Activated CD4-positive, alpha-beta T cell treated with anti-CD3 and anti-CD28 coated beads for 36 hours (primary cell): ENCODE measurements at places on chromosomes 3 and 15. TPM values are rescaled to one million over a fixed set of nuclear protein-coding genes. Genes with fewer than 3 reads are reported as not detected.

Gene SRGAP3
- 1.5 TPM for total RNA-seq

GRCh38 chr3:1954632-1955031 lies 144.0 kb upstream of the CNTN4 start:
- H3K36me3 ChIP-seq = no peaks in the 10 kb centered on the region
- H3K27me3 ChIP-seq = no peaks in the 10 kb centered on the region
- no peak overlapping the region for H3K4me3 ChIP-seq
- no peak for DNase-seq
- peaks cover 7% of the 10 kb centered on the region for H3K4me1 ChIP-seq

Gene FRMD4B
- total RNA-seq = 8.0 TPM

DNA sequence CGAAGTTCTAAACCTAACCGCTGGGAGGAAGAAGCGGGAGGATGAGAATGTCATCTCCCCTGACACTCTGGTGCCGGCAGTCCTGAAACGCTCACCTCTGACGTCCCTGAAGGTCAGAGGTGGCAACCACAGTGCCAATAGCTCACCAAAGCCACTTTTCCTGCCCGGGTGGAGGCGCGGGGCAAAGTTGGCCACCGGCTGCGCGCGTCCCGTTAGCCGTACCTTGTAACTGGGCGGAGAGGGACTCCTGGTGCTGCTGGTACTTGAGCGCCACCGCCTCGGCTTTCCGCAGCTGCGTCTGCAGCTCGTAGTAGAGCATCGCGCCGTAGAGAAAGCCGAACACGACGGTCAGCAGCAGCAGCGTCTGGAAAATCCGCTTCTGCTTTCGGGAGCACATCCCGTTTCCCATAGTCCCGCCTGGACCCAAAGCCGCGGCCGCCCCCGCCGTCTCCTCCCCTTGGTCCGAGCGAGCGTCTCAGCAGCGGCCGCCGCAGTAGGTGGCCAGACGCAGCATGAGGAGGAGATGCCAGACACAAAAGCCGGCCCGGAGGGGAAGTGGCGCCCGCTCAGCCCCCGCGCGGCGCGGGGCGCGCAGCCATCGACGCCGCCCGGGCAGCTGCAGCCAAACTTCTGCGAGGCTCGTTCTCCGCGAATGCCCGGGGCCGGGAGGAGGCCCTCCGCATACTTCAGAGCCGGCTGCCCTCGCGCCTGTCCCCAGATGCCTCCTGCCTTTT lies 680 bp downstream of the GOLIM4 start:
- H3K4me1 ChIP-seq = peaks cover 10% of the 10 kb centered on the region
- DNase-seq = peak; percentile 62
- peaks cover 39% of the 10 kb centered on the region for H3K27me3 ChIP-seq
- H3K27ac ChIP-seq = peak overlapping the region; percentile 25
- H3K36me3 ChIP-seq = no peaks in the 10 kb centered on the region
- peak overlapping the region; percentile 75 for H3K4me3 ChIP-seq

Gene KNSTRN
- 58.8 TPM for total RNA-seq

Gene LDHAL6B
- not detected for total RNA-seq

Gene CCDC54
- total RNA-seq = not detected

Gene GOLGA6D
- not detected for total RNA-seq

DNA sequence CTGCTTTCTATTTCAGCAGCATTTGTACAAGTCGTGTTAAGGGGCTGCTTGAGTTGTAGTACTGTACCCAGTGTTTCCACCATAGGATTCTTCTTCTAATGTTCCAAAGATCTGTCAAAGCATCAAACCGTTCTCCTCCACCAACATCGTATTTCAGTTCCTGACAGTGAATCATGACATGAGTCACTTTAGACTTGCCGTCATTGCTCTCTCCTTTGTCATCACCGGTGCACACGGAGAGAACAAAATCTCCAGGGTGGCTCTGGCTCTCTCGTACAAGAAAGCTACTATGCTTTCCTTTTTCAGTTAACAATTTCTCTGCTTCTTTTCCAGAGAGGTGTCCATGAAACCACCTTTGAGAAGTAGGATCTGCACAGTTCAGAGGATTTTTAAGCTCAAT lies 270.9 kb upstream of the CCDC54 start:
- no peak for DNase-seq
- H3K4me3 ChIP-seq = no peak overlapping the region
- no peaks in the 10 kb centered on the region for H3K4me1 ChIP-seq
- H3K27me3 ChIP-seq = peaks cover 3% of the 10 kb centered on the region
- H3K36me3 ChIP-seq = no peaks in the 10 kb centered on the region

Gene COL6A6
- not detected for total RNA-seq

Gene HTR3E
- total RNA-seq = not detected

GRCh38 chr15:31474059-31474868 lies 147.6 kb downstream of the KLF13 start:
- peak overlapping the region; percentile 95 for H3K27ac ChIP-seq
- H3K4me1 ChIP-seq = peaks cover 44% of the 10 kb centered on the region
- no peaks in the 10 kb centered on the region for H3K27me3 ChIP-seq
- H3K4me3 ChIP-seq = peak overlapping the region; percentile 70

DNA sequence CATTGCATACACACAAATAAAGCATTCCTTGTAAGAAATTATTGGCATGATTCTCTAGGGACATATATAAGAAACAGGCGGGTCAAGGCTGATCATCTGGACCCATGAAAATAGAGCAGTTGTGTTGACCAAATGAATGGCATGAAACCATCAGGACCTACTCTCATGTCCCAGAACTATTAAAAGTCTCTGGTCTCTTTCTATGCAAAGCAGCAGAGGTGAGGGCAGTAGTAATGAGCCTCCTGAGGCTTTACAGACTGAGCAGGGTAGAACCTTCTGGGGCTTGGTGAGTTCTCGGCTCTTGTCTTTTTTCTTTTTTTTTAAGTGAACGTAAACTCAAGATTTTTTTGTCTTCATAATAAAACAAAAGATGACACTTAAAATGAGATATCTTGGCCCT lies 9.3 kb downstream of the GLDN start:
- no peaks in the 10 kb centered on the region for H3K4me1 ChIP-seq
- H3K27ac ChIP-seq = no peak overlapping the region
- no peak for DNase-seq
- peaks cover 13% of the 10 kb centered on the region for H3K27me3 ChIP-seq
- no peak overlapping the region for H3K4me3 ChIP-seq

Gene LPCAT4
- total RNA-seq = 44.4 TPM

- peaks cover 13% of the 10 kb centered on the region for H3K36me3 ChIP-seq
- no peaks in the 10 kb centered on the region for H3K27me3 ChIP-seq
- DNase-seq = no peak
- peaks cover 12% of the 10 kb centered on the region for H3K4me1 ChIP-seq
Measured at GRCh38 chr15:42279234-42279723, 6.0 kb upstream of the TMEM87A start.

Gene HES1
- 0.40 TPM for total RNA-seq

Gene ACSBG1
- 0.02 TPM for total RNA-seq

Gene PP2D1
- not detected for total RNA-seq
